ENCODE measurements at places on chromosomes 6 and 20. TPM values are rescaled to one million over a fixed set of nuclear protein-coding genes. Genes with fewer than 3 reads are reported as not detected.
A peak's percentile ranks its signal among the peaks of the same experiment; 100 is the strongest.

GRCh38 chr20:38144974-38145728 is 19.9 kb downstream of the TGM2 start:
- no peak for DNase-seq
- H3K27ac ChIP-seq: no peak overlapping the region
- no peaks in the 10 kb centered on the region for H3K27me3 ChIP-seq
- H3K4me1 ChIP-seq: no peaks in the 10 kb centered on the region
- H3K4me3 ChIP-seq: no peak overlapping the region
- no peaks in the 10 kb centered on the region for H3K36me3 ChIP-seq

Gene PLEKHG1
- 27.2 TPM for total RNA-seq

DNA sequence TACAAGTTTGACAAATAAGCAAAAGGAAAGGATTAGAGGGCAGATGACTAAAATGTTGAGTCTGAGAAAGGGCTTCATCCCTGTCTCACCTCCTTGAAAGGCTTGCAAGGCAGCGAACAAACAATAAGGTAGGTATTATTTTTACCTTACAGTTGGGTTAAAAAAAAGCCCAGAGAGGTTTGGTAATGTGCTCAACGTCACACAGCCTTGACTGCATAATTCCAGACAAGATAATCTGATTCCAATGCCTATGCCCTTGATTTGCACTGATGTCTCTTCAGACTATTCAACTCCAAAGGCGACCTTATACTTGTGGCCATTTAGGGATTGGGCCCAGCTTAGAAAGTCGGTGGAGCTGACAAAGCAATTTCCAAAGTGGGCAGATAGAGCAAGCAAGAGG is 1.7 kb downstream of the ARG1 start:
- no peak overlapping the region for H3K27ac ChIP-seq
- no peaks in the 10 kb centered on the region for H3K4me1 ChIP-seq
- no peak overlapping the region for H3K4me3 ChIP-seq
- H3K27me3 ChIP-seq: no peaks in the 10 kb centered on the region
- no peaks in the 10 kb centered on the region for H3K36me3 ChIP-seq
- no peak for DNase-seq

DNA sequence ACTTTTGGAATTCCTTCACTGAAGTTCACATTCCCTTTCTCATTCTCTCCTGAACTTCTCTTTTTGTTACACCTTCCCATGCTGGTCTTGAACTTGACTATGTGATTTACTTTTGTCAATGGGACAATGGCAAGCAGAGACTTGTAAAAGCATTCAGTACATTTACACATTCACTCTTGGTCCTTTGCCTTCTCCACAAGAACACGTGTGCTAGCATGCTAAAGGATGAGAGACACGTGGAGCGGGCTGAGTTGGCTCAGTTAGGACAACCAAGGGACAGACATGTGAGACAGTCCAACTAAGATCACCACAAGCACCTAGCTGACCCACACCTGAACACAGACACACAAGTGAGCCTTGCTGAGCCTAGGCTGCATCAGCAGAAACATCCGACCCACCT is 91.3 kb upstream of the PAK5 start:
- no peaks in the 10 kb centered on the region for H3K36me3 ChIP-seq
- H3K27ac ChIP-seq: no peak overlapping the region
- H3K4me1 ChIP-seq: no peaks in the 10 kb centered on the region

Gene PNLDC1
- 0.28 TPM for total RNA-seq

DNA sequence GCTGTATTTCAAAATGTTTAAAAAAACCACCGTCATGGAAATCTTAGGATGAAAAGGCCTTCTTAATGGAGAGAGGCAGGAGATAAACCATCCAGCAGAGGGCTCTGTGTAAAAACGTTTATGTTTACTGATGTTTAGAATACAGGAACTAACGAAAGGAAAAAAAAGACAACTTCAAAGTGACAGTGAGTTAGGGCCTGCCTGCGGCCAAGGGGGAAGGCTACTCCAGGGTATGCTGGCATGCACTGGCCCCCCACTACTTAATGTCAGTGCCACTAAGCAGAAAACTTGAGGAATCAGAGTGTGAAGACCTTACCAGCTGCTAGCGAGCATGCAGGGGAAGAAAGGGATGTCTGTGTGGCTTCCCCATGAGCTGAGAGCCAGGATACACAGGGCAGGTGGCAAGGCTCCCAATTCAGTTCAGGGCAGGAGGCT is 47.7 kb downstream of the AKAP7 start:
- H3K4me3 ChIP-seq: no peak overlapping the region
- peak; percentile 53 for DNase-seq
- H3K4me1 ChIP-seq: peaks cover 8% of the 10 kb centered on the region
- no peaks in the 10 kb centered on the region for H3K36me3 ChIP-seq

Gene GNMT
- total RNA-seq: 3.0 TPM

- DNase-seq: no peak
- H3K4me1 ChIP-seq: no peaks in the 10 kb centered on the region
- no peaks in the 10 kb centered on the region for H3K27me3 ChIP-seq
- no peaks in the 10 kb centered on the region for H3K36me3 ChIP-seq
- H3K27ac ChIP-seq: no peak overlapping the region
- H3K4me3 ChIP-seq: no peak overlapping the region
Observed at GRCh38 chr6:143014764-143015163, 45.9 kb upstream of the AIG1 start.

Gene TMEM200A
- 7.4 TPM for total RNA-seq

Gene LAMP5
- total RNA-seq: 0.99 TPM

All from thymus (tissue), 14 donors.